MCF 10A (cell line): ENCODE measurements at places on chromosomes 1 and 21. TPM values are rescaled to one million over a fixed set of nuclear protein-coding genes. Genes with fewer than 3 reads are reported as not detected.

DNA sequence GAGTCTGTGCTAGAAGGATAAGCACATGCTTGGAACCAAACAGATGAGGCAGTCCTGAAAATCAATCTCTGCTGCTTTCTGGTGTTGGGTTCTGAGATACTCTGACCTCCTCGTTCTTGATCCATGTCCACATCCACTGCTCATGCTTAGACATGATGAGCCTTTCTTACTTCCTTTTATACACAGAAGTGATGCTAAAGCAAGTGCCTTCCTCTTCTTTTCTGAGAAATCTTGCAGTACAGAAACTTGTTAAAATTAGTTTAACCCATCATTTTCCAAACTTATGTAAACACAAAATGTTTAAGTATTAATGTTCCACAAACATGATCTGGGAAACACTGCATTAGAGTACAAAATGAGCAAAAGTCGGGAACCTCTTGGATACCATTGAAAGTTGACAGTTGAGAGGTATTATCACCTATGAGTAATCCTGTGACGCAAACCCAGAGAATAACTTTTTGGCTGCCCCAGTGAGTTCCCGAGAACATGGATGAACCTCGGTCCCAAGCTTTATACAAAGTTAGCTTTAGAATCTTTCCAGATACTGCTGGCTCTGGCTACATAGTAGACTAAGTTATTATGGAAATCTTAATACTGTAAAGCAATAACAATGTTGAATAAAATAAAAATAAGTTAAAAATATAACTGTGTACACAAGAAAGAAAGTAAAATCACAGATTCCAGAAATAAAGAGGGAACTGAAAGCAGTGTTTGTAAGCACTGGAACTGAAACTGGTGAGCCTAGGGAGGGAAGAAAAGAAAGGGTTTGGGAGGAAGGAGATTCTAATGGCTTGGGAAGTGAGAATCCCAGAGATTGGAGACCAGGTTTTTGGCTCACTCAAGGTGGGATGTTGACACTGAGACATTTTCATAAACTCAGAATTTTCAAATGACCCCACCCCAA lies 429.3 kb upstream of the RUNX1 start:
- H3K36me3 ChIP-seq: no peaks in the 10 kb centered on the region
- no peak overlapping the region for H3K27ac ChIP-seq
- DNase-seq: peak; percentile 68
- H3K4me1 ChIP-seq: peaks cover 6% of the 10 kb centered on the region

DNA sequence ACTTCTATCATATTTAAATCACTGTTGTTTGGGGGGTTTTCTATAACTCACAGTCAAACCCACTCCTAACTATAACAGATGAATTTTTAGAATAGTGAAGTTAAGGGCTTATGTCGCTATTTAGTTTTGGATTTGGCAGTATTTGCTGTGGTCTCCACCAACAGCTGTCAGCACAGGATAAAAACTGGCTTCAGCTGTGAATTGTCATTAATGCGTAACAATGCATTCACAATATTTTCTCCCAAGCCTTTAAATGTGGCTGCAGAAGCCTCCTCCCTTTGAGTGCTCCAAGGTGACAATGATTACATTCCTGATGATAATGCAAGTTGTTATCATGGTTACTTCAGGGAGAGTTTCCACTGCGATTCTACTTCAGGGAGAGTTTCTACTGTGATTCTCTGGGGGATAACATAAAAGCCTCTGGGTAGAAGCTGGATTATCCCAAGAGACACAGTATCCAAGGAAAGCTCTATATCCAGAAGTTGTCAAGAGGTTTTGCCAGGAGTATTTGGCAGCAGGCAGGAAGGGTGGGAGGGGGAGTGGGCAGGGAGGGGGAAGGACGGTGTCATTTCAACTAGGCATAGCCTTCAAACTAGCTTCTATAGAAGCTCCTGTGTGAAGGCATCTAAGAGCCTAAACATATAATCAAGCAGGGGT lies 14.9 kb upstream of the SMIM12 start:
- no peaks in the 10 kb centered on the region for H3K36me3 ChIP-seq
- H3K27ac ChIP-seq: no peak overlapping the region
- no peak overlapping the region for H3K4me3 ChIP-seq
- no peak for DNase-seq

GRCh38 chr1:114771992-114772391 lies 8.5 kb downstream of the SIKE1 start:
- DNase-seq: no peak
- peaks cover 53% of the 10 kb centered on the region for H3K36me3 ChIP-seq
- H3K4me1 ChIP-seq: no peaks in the 10 kb centered on the region
- H3K4me3 ChIP-seq: no peak overlapping the region

DNA sequence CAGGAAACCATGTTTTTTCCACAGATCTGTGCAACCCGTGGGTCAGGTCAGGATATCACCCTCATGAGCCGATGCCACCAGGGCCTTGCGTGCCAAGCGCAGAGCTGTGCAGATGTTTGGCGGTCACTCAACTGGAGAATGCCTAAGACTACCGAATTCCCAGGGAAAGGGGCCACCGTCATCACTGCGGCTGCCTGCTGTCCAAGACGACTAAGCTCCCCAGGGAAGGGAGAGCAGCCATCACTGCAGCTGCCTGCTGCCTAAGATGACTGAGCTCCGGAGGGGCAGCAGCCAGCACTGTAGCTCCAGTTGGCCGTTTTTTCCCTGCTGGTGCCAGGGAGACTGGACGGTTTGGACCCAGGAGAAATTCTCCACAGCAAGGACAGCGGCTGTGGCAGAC lies 31.1 kb downstream of the AKT3 start:
- H3K4me1 ChIP-seq: no peaks in the 10 kb centered on the region
- H3K27ac ChIP-seq: no peak overlapping the region
- DNase-seq: no peak
- H3K27me3 ChIP-seq: no peaks in the 10 kb centered on the region
- no peaks in the 10 kb centered on the region for H3K36me3 ChIP-seq

GRCh38 chr1:21758614-21759013 lies 24.3 kb downstream of the USP48 start:
- no peak for DNase-seq
- no peak overlapping the region for H3K4me3 ChIP-seq
- H3K36me3 ChIP-seq: peaks cover 23% of the 10 kb centered on the region

DNA sequence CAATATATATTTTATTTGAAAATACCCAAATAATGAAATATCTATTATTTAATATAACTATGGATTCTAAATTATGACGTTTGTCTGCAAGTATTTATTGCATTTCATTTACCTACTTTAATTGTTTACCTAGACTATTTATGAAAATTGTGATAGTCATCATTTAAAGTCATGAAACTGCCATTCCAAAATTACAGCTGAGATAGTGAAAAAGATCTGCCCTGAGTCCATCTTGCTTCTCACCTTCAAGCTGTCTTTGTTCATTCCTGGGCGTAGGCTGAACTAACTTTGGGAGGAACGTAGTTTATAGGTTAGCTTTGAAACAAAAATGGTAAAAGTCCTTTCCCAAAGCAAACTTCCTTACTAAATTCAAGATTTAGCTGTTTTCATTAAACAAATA lies 12.4 kb upstream of the HPDL start:
- no peak overlapping the region for H3K4me3 ChIP-seq
- H3K36me3 ChIP-seq: no peaks in the 10 kb centered on the region
- H3K4me1 ChIP-seq: no peaks in the 10 kb centered on the region

DNA sequence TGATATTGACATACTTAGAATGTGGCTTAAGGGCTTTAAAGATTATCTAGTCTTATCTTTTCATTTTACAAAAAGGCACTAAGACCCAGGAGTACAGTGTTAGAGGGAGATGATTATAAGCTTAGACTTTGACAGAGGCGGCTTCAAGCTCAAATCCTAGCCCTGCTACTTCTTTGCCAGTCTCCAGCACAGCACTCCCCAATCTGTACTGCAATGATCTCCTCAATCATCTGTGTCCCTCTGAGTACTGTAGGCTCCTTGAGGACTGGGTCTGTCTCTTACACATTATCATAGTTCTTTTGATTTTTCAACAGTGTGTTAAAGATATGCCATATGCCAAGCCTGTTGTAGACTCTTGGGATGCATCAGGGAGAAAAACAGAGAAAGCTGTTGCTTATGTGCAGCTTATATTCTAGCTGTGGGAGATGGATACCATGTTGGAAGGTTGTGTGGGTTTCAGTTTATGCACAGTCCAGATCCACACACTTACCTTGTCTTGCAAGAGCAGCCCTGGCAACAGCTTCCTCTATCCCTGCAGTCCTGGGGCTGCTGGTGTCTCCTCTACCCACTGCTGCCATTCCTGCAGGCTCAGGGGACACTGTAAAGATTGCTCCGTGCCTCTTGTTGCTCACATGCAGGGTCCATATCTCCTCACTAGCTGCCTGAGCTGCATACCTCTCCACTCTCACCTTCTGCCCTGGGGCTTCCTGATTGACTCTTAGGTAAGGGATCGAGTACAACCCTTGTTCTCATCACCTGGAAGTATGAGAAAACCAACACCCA lies 103.9 kb upstream of the TSPAN2 start:
- H3K36me3 ChIP-seq: no peaks in the 10 kb centered on the region
- no peak overlapping the region for H3K27ac ChIP-seq
- DNase-seq: no peak
- peaks cover 14% of the 10 kb centered on the region for H3K4me1 ChIP-seq

DNA sequence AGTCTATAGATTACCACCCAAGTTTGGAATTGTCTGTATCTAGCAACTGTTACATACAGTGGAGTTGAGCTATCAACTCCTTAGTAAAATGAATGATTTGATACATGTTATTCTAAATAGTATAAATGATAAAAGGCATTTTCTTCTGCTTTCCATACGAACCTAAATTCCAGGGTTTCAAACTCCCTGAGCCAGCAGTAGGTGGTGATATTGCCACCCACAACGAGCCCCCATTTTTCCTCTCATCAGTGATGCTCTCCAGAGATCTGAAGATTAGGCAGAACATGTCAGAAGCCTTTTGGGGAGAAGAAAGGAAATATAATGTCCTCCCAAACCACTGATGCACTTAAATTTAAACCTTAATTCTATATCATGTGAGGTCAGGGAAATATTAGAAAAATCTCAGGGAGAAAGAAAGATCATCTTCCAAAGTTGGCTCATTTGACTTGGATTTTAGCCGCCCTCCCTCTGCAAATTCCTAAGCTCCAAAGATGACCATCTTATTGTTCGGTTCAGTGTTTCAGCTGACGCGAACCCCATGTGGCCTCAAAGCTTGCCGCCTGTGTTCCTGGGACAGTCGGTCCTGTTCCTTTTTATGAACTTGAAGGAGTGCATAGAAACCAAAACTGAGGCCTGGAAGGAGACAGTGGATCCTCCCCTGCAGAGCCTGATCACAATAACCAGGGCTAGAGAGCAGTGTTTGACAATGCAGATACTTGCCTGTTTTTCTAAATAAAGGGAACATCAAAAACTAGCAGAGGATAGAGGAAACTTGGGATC lies 2.3 kb downstream of the EVA1C start:
- DNase-seq: peak; percentile 58
- peak overlapping the region; percentile 74 for H3K27ac ChIP-seq
- H3K36me3 ChIP-seq: peaks cover 15% of the 10 kb centered on the region
- H3K27me3 ChIP-seq: no peaks in the 10 kb centered on the region
- H3K4me1 ChIP-seq: peaks cover 46% of the 10 kb centered on the region

DNA sequence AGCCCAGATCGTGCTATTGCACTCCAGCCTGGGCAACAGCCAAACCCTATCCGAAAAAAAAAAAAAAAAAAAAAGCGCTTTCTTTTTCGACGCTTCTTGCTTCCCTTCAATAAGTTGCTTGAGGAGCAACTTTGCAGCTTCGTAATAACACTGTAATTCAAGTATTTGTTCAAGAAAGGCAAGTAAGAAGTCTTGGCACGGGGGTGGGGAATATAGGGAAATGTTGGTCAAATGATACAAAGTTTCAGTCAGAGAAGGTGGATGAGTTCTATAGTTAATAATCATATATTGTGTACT lies 871 bp upstream of the PSMA5 start:
- peaks cover 21% of the 10 kb centered on the region for H3K4me1 ChIP-seq
- no peaks in the 10 kb centered on the region for H3K27me3 ChIP-seq
- H3K4me3 ChIP-seq: peak overlapping the region; percentile 95

DNA sequence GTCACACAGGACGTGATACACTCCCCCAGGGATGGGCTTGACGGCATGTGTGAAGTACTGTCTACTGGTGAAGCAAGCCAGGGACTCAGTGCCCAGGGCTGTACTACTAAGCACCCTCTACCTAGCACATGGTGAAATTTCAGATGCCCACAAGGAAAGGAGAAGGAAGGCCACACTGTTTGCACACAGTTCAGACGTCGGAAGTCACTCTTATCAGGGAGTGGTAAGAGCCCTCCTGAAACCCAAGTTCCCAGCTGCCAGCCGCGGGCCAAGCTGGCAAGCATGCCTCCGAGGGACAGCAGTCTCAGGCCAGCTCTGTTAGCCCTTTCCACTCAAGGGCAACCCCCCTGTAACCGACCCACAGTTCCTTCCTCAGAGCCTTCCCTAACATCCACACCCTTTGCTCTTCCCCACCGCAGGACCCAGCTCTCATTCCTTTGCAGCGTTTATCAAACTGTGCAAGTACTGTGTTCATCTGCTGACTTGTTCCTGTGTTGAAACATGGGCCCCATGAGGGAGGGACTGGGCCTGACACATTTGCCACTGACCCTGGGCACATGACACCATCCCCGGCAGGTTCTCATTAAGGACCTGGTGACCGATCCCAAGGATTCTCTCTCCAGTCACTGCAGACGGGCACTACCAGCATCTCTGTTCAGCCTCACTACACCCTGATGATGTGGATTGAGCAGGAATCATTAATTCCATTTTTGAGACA lies 58.5 kb downstream of the SLC66A1 start:
- H3K27ac ChIP-seq: no peak overlapping the region
- H3K4me1 ChIP-seq: no peaks in the 10 kb centered on the region
- no peaks in the 10 kb centered on the region for H3K27me3 ChIP-seq
- H3K36me3 ChIP-seq: peaks cover 13% of the 10 kb centered on the region
- H3K4me3 ChIP-seq: no peak overlapping the region

DNA sequence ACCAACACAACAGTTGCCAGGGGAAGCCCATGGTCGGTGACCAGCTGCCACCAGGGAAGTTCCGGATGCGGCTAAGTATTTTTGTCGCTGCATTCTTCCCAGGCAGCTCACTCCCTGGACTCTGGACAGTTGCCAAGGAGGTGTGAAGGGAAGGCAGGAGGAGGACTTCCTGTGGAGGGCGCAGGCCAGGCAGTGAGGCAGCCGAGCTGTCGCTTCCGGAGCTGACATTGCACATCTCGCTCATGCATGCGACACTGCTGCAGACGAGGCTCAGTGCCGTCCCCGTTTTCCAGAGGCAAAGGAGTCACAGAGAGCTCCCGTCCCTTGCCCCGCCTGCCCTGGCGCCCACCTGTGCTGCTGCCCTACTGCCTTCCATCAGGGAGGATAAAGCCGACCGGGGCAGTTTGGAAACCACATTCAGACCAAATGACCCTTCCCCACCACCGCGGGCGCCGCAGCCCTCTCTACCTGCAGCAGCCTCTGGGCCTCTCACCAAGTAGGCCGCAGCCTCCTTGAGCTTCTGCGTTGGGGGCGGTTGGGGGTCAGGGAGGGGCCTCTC lies 81.4 kb downstream of the NENF start:
- peak overlapping the region; percentile 11 for H3K27ac ChIP-seq
- DNase-seq: peak; percentile 90
- peaks cover 38% of the 10 kb centered on the region for H3K27me3 ChIP-seq

DNA sequence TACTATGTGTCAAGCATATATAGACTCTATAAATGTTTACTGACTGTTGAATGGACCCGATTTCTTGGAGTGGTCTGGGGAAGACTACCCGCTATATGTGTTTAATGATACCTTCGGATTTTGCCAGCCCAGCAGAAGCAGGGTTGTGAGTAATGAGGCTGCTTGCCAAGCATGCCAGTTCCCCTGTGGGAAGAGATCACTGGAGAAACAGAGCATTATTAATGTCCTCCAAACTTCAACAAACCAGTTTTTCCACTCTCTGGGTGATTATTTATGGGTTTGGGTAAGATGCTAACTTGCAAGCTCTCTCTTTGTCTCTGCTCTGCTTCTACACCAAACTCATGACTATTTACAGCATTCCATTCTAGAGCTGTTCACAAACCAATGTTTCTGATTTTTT lies 25.1 kb upstream of the PHGDH start:
- H3K27me3 ChIP-seq: no peaks in the 10 kb centered on the region
- H3K36me3 ChIP-seq: no peaks in the 10 kb centered on the region
- peak; percentile 59 for DNase-seq
- H3K27ac ChIP-seq: no peak overlapping the region

Gene APCS
- total RNA-seq: not detected in 2 replicates
